ENCODE measurements at places on chromosomes 12 and 14.

DNA sequence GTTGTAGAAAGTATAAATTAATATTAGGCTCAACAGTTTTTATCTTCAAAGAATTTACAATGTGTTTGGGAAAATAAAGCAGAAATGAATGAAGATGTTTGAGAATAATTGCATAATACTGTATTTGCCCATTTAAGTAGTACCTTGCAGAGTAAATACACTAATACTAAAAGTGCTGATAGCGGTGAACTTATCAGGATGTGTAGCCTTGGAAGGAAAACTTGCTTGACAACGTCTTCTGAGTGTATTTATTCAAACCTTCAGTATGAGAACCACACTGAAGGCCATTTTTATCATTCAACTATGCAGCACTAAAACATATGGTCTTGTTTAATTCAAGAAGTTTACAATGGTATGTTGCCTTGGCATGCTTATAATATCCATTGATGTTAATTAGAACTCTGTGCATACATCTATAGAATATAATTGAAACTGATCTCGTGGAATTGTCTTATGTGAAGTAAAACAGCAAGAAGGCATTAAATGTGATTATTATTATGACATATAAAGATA lies 41.3 kb downstream of the MSRB3 start:
- no peak for DNase-seq

GRCh38 chr12:103955811-103956508 lies 9.7 kb upstream of the TDG start:
- no peak for DNase-seq

GRCh38 chr14:72917094-72917802 lies 9.0 kb upstream of the DCAF4 start:
- DNase-seq: no peak

DNA sequence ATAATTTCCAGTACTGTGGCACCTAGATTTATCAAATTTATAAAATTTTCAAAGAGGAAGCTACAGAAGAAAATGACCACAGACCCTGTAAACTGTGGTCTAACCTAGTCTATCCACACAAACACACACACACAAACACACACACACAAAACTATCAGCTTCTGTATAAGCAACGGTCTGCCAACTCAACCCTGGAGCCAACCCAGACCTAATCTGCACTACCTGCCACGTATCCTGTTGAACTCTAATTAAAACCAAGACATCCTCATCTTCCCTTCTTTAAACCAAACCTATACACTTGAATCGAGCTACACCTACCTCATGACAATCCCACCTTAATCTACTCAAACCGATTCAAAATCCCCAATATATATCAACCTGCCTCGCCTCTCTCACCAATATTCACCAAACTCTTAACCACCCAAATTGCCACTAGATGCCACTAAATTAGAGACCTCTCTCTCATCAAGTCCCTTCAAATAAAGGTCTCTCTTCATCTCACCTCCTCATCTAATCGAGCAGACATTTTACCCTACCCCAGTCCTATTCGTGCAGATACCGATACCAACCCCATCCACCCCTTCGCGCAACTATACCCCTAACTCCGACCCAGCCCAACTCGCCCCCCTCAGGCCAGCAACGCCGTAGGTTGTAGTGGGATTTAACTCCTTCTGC lies 808 bp downstream of the ACIN1 start:
- no peak for DNase-seq

DNA sequence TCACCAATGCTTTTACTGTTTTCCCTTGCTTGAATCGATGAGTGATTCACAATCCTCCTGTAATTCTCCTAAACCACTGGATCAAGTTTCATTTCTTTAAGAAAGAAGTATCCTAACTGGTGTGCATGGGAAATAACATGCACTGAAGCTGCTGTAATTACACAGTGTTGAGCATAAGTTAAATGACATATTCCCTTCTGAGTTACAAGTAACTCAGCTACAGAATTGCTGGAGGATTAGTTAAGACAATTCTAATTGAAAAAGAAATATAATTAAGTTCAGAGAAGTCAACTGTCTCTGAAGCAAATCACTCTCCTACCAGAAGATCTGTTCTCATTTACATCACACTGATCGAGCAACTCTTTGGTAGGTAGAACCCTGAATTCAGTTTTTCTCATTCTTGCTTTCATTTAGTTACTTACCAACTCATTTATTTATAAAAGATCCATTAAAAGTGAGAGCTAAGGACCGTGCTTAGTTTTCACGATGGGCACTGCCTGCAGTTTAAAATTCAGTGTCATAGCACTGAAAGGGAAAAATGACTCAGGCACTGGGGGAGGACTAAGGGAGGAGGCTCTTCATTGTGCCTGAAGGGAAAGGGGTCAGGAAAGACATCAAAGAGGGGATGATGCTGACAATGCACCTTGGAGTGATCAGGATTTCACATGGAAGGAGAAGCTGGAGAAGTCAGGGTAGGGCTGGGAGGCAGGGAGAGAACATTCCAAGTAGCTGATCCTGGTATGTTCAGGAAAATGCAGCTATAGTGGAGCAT lies 327.2 kb downstream of the EMP1 start:
- DNase-seq: no peak

DNA sequence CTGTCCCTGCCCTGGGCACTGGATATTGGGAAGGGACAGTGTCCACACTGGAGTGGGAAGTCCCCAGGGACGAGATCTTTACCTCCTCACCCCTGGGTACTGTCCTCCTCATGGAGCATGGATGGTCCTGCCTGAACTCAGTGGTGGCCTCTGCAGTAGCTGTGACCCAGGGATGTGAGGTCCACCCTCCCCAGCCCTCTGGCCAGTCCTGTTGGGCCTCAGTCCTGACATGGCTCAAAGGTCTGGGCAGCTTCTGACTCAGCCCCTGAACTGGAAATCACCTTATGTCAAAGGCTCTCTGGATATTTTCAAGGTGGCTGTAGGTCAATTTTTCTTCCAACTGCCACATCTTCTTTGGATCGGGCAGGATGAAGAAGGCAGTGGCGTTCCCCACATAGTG lies 24.4 kb downstream of the SERPINA1 start:
- DNase-seq: no peak

DNA sequence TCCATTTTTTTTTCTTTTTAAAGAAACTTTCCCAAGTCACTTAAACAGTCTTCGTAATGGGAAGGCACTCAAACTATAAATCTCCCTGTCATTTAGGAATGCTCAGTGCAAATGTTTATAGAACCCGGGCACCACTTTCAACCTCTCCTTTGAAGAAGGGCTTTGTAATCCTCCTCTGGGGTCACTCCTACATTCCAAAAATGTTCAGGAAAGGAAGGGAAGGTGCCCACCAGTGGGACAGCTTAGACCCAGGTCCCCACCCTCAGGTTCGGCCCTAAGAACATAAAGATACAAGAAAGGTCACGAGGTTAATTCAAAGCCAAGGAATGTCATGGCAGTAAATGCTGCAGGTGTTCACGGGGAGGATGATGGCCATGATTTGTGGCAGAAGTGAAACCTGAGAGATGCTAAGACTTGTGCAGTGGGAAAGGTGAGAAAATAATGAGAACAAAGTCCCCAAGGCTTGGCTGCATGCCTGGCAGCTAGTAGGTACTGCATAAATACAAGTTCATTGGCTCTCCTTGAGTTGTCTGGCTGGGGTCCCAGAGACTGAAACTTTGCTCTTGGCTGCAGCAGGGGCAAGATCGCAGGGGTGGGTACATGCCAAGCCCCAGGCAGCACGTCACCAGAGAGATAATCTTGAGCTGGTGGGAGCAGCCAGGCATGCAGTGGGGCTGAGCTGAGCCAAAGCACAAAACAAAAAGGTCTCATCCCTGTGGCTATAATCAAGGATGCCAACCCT lies 21.1 kb downstream of the KRT18 start:
- DNase-seq: no peak

GRCh38 chr14:74949191-74949601 lies 6.2 kb downstream of the PGF start:
- DNase-seq: no peak

DNA sequence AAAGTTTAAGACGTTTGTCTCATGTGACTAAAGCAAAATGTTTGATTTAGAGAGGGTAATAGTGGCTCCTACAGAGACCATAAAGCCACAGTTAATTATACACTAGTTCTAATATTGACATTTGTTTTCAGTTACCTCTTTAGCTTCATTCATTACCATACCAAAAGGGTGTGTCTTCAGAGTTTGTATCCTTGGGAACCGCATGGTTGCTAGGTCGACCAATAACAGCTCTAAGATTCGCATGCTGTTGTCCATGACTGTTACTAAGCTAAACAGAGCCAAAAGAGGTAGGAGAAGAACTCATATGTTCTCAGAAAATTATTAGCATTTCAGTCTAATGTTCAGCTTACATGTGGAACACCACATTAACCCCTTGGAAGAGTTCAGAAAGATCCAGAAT lies 36.2 kb upstream of the ETNK1 start:
- DNase-seq: no peak

GRCh38 chr14:104264495-104265265 lies 126.3 kb downstream of the KIF26A start:
- DNase-seq: no peak

All from activated T-cell treated with anti-CD3 and anti-CD28 coated beads, Interleukin-2, amount 50 U/mL, for 4 hours (primary cell).